ENCODE measurements at places on chromosomes 5 and 9. TPM values are rescaled to one million over a fixed set of nuclear protein-coding genes. Genes with fewer than 3 reads are reported as not detected.

The DHX29 gene
- polyA plus RNA-seq: 25.6 TPM

DNA sequence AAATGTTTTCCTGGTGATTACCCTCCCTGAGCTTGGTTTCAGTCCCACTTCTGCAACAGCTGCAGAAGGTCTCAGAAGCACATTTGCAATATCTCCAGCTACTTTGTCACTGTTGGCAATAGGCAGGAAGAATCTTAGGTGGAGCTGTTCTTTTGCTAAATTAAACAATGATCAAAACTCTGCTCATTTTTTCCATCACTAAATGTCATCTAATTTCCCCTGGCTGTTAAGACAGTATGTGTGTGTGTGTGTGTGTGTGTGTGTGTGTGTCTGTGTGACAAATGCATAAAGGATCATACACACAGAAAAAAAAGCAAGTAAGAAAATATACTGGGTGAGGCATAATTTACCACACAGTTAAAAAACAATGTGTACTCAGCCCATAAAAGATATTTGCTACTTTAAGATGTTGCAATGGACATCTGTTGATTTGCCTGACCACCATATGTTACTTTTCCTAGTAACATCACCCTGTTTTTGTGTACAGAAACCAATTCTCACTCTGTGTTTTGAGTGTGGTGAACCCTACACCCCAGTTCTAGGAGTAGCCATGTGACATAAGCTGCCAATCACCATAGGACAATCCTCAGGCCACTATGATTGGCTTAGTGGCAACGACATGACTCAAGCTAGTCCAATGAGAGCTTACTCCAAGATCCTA lies 572.6 kb upstream of the CLINT1 start:
- DNase-seq: no peak

DNA sequence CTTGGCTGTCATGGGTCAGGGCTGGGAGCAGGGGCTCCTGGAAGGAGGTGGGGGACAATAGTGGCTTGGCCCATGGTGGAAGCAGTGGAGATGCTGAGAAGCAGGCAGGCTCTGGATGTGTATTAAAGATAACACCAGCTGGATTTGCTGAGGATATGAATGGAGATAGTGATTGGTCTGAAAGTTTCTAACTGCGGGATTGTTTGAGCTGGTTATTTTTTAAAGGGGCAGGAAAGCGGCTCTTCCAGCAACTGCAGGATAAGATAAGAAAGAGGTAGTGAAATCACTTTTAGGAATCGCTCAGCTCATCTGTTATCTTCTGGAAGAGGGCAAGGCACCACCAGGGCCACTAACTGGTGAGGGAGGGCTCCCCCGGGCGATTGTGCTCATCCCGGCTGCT lies 125.5 kb downstream of the TENT4A start:
- no peak for DNase-seq

DNA sequence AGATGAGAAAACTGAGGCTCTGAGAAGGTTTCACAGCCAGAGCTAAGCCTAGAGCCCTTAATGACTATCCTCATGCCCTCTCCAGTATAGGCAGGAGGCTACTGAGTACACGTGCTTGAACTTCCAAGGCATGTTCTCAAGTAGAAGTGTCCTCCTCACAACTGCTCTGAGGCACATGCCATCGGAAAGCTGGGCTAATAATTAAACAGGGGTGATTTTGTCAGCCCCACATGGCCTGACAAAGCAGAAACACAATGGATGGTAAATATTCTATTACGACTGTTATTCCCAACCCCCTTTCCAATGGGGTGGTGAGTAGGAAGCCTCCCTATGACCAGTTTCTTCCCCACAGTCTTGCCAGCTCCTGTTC lies 34.3 kb downstream of the KCNIP1 start:
- DNase-seq: no peak

DNA sequence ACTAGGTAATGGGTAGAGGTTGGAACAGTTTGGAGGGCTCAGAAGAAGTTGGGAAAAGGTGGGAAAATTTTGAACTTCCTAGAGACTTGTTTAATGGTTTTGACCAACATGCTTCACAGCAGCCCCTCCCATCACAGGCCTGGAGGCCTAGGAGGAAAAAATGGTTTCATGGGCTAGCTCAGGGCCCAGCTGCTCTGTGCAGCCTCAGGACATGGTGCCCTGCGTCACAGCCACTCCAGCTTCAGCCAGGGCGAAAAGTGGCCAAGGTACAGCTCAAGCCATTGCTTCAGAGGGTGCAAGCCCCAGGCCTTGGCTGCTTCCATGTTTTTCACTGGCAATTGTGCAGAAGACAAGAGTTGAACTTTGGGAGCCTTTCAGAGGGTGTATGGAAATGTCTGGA lies 453.7 kb downstream of the LRRC70 start:
- DNase-seq: no peak

- DNase-seq: no peak
These were observed 161.9 kb downstream of the MACROH2A1 start for GRCh38 chr5:135236908-135237747.

DNA sequence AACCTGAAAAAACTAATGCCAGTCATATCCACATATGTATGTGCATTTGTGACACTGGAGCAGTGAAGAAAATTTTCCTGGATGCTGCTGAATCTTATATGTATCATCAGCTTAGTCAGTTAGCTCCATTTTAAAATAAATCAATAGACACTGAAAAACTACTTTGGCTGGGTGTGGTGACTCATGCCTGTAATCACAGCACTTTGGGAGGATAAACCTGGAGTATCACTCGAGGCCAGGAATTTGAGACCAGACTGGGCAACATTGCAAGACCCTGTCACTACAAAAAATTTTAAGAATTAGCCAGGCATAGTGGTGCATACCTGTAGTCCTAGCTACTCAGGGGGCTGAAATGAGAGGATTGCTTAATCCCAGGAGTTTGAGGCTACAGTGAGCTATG lies 511.0 kb upstream of the TLE4 start:
- DNase-seq: no peak

GRCh38 chr9:71895117-71895516 lies 15.9 kb downstream of the ABHD17B start:
- DNase-seq: no peak

Measured in A549 (cell line).